GF-D8 (cell line): ENCODE measurements at places on chromosomes 11 and 22.
A peak's percentile ranks its signal among the peaks of the same experiment; 100 is the strongest.

DNA sequence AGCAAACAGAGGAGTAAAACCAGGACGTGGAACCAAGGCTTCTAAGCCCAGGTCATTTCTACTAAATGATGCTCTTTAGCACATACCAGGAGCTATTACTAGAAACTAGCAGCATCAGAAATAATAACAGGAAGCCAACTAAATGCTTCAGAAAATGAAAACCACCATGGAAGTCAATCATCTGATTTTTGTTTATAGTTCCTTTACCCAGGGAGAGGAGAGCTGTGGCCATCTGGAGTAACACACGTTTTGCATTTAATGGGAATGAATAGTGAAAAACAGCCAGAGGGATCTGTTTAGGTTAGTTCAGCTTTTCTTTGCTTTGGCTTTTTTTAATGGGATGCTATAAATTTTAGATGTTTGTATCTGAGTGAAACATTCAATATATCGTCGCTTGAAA, 250.7 kb upstream of the ARHGAP20 start:
- DNase-seq, result no peak

- DNase-seq, result no peak
Observed at GRCh38 chr11:111303461-111303860, 5.1 kb downstream of the POU2AF3 start.

DNA sequence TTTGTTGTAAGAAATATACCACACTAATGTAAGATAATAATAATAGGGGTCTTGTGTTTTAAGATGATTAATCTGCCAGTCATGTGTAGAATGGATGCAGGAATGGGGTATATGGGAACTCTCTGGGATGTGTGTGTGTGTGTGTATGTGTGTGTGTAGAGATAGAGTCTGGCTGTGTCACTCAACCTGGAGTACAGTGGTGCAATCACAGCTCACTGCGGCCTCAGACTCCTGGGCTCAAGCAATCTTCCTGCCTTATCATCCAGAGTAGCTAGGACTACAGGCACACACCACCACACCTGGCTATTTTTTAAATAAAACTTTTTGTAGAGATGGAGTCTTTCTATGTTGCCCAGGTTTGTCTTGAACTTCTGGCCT, 11.5 kb upstream of the PANX1 start:
- no peak for DNase-seq

GRCh38 chr22:30005213-30005857, 74.9 kb upstream of the HORMAD2 start:
- DNase-seq, result peak; percentile 8

- no peak for DNase-seq
Observed at GRCh38 chr11:9047964-9048523, 43.4 kb downstream of the SCUBE2 start.

DNA sequence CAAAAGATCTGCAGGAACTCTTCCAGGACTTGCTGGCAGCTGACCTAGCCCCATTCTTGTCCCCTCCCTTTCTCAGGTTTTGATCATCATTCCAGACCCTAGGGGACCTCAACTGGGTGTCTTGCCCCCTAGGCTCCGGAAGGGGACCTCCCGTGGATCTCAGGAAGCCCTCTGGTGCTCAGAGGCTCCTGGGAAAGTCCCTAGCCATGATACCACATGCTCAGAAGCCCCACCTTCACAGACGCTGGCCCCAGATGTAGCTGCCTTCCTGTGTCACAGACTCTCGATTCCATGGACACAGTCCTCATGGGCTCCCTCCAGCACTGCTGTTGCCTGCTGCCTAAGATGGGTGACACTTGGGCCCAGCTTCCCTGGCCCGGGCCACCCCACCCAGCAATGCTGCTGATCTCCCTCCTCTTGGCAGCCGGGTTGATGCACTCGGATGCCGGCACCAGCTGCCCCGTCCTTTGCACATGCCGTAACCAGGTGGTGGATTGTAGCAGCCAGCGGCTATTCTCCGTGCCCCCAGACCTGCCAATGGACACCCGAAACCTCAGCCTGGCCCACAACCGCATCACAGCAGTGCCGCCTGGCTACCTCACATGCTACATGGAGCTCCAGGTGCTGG, at the start of gene LRRC55:
Gene LRRC55, plus strand, starts transcription at position 276 of the 628 bp plus-strand sequence. Its CDS starts 70 bp downstream, at position 346.
- no peak for DNase-seq

DNA sequence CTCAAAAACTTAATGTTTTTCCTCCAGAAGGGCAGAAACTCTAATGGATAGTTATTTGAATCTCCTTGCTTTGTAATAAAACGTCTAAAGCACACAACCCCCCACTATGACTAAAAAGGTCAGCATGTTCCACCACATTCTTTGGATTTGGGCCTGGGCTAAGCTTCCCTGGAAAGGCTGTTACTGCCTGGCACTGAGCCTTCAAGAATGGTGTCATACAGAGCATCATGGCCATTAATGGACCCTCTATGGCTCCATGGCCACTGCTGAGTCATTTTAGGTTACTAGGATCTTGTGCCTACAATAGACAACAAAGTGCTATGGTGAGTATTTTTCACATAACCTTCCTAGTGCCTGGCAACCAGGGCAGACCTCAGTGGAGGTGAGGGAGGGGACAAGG, 242.6 kb upstream of the FAT3 start:
- DNase-seq, result no peak

GRCh38 chr11:114684636-114685035, 6.3 kb downstream of the NXPE2 start:
- DNase-seq, result no peak

GRCh38 chr11:108698844-108699642, 34.2 kb downstream of the DDX10 start:
- no peak for DNase-seq

- DNase-seq, result no peak
Observed at GRCh38 chr22:39991159-39991860, 3.4 kb upstream of the FAM83F start.

GRCh38 chr11:128250482-128250881, 336.9 kb downstream of the ETS1 start:
- no peak for DNase-seq

- no peak for DNase-seq
Observed at GRCh38 chr11:17734986-17735817, 621 bp downstream of the KCNC1 start.

GRCh38 chr11:17498058-17498457, 21.4 kb upstream of the ABCC8 start:
- no peak for DNase-seq

DNA sequence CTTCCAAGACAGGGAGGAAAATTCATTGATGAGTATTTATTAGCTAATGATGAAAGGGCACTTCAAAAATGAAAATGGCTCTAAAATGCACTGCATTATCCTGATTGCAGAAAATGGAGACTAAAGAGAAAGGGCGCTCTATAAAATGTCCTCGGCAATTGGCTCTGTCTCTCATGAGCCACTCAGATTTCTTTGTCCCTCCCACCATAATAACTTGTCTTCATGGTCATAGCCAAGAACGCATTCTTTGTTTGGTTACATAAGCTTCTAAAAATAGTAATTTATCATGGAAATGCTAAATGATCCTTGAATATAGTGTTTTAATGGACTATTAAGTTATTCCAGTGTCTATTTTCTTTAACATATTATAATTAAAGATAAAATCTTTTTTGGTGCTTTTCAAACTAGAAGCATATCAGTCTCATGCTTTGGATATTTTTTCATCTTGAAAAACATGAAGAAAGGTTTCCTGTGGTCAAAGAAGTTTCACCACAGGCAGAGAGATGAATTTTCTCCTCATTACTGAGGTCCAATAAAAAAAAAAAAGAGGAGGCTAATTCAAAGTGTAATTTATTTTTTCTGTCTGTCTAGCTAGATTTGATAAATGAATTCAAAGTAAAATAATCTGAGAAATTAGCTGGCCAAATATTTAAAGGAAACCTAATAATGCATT, 238.1 kb upstream of the BLID start:
- DNase-seq, result peak; percentile 96

GRCh38 chr11:118277312-118277711, 13.2 kb upstream of the MPZL2 start:
- no peak for DNase-seq

- no peak for DNase-seq
Observed at GRCh38 chr11:109864834-109865547, 228.2 kb upstream of the ZC3H12C start.

GRCh38 chr11:45133878-45134277, 12.6 kb upstream of the PRDM11 start:
- DNase-seq, result no peak

- DNase-seq, result no peak
Observed at GRCh38 chr11:693887-694562, 997 bp downstream of the DEAF1 start.

DNA sequence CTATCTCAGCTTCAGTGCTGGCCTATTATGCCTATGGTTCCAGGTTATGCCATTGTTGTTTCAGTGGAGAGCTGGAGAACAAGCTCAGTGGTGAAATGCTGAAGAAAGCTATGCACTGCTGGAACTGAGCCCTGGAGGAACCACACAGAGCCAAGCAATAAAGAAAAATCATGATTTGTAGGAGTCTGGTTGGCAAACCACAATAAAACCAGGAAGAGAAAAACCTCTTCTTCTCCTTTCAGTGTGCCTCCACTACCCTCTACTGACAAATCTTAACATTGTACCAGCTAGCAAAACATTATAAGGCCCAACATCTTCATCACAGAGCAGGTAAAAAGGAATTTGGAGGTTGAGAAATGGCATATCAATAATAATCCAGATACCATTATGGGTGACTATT, 5.3 kb downstream of the OR51F2 start:
- no peak for DNase-seq

GRCh38 chr22:46858181-46858771, 95.8 kb downstream of the TBC1D22A start:
- DNase-seq, result no peak

DNA sequence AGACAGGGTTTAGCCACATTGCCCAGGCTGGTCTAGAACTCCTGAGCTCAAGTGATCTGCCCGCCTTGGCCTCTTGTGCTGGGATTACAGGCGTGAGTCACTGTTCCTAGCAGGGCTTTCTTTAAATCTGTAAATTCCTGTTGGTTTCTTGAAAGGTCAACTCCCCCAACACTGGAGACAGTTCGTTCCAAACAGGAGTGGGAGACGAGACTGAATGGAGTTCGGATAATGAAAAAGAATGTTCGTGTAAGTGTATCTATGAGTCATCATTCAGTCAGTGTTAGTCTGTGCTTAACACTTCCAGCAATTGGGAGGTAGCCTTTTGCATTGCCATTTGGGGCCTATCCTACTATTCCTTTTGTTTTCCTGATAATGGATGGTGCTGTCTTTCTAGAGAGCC, 10.0 kb upstream of the BACE1-AS start:
- no peak for DNase-seq

GRCh38 chr11:115409116-115409670, 95.0 kb downstream of the CADM1 start:
- no peak for DNase-seq

DNA sequence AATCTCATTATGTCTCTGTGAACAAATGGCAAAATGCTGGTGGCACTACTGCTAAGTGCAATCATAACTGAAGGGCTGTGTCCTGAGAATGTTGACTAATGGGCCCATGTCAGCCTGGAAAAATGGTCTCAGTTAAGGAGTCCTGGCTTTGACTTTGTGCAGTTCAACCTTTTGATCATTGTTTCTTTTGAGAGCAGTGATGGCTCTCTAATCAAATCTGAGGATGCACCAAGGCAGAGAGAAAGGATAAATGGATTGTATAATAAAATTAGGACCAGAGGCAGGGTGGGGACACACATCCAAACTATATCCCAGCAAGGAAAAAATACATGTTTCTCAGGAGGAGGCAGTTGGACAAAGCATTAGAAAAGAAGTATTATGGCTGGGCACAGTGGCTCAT, 59.6 kb upstream of the SYN3 start:
- DNase-seq, result no peak

- DNase-seq, result no peak
Observed at GRCh38 chr22:18048441-18048898, 24.1 kb upstream of the MICAL3 start.

- no peak for DNase-seq
Observed at GRCh38 chr11:88487646-88488045, 150.1 kb upstream of the CTSC start.

GRCh38 chr11:73236854-73237253, 18.8 kb downstream of the P2RY2 start:
- DNase-seq, result peak; percentile 33

- DNase-seq, result no peak
Observed at GRCh38 chr11:79786961-79787360, 346.1 kb upstream of the TENM4 start.

GRCh38 chr11:43021466-43021865, 290.3 kb upstream of the API5 start:
- DNase-seq, result no peak

DNA sequence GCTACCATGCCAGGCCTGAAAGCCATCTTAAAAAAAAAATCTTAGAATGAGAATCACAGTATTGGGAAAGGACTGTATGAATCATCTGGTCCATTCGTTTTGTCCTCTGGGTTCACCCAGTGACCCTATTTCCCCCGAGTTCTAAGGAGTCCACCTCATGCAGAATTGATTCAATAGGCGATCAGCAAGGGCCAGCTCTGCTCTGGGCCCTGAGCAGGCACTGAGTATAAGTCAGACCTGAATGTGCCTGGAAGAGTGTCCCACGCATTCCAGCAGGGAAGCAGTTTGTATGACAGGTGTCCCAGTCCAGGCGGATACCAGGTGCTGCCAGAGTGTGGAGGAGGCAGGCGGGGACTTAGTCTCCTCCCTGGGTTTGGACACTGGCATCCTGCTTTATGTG, 883 bp upstream of the HMOX1 start:
- no peak for DNase-seq

DNA sequence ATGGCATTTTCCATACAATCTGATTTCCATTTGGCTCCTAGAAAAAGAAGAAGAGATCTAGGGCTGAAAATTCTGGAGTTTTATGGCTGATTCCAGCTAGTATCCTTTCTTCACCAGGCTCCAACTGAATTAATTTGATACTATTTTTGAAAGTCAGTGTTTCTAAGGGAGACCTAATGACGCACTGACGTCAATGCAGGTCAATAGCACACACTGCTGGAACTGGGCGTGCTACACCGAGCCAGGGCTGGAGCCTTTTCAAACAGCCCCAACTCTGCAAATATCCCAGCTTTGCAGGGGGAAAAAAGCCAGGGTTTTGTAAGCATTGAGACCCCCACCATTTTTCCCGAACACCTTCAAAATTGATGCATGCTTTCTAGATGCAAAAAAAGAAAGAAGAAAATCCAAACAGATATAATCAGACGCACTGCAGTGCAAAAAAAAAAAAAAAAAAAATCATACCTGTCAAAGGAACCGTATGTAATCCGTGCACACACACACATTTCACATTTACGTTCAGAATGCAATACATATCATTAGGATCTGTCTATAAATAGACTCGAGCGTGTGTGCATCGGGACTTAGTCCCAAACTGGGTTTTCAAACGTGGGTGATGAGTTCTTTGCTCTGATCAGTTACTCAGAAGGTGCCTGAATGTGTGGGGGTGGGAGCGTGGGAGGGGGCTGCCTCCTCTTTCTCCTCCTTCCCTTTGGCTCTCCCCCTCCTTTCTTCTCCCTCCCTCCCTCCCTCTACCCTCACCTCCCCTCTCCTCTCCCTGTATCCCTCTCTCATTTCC, 124.5 kb upstream of the HSD17B12 start:
- no peak for DNase-seq

- no peak for DNase-seq
Observed at GRCh38 chr11:72606748-72607468, 67.3 kb downstream of the PDE2A start.

GRCh38 chr22:45642986-45643385, 28.6 kb upstream of the ATXN10 start:
- no peak for DNase-seq

GRCh38 chr11:65425971-65426838, 3.6 kb downstream of the NEAT1 start:
- peak; percentile 95 for DNase-seq
